Muscle of arm (tissue), 14 donors: ENCODE measurements at places on chromosomes 5 and 9. TPM values are rescaled to one million over a fixed set of nuclear protein-coding genes. Genes with fewer than 3 reads are reported as not detected.

The OGN gene
- 528 TPM for polyA plus RNA-seq

The CDKN2A gene
- not detected for polyA plus RNA-seq

The CYLC2 gene
- polyA plus RNA-seq: not detected

The PCDHAC1 gene
- 0.18 TPM for polyA plus RNA-seq

The SPACA9 gene
- 3.1 TPM for polyA plus RNA-seq

The SPATA6L gene
- 2.5 TPM for polyA plus RNA-seq

The NUP188 gene
- polyA plus RNA-seq: 33.4 TPM

The SCGB3A1 gene
- 0.79 TPM for polyA plus RNA-seq

The ISL1 gene
- polyA plus RNA-seq: 0.17 TPM

DNA sequence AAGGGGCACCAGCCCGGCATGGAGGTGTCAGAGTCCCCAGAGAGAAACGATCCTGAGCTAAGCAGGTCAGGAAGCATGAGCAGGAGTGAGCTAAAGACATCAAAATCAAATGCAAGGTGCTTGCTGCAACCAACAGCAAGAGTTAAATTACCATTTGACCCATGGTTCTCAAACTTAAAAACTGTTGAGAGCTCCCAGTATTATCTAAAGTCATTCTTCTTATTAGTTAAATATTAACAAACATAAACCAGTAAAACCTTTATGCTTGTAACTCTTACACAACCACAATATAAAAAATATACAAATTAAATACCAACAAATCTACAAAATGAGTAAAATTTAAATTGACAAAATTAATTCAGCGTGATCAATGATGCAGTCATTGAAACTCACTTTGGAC is 51.5 kb downstream of the FANCC start:
- DNase-seq: no peak

DNA sequence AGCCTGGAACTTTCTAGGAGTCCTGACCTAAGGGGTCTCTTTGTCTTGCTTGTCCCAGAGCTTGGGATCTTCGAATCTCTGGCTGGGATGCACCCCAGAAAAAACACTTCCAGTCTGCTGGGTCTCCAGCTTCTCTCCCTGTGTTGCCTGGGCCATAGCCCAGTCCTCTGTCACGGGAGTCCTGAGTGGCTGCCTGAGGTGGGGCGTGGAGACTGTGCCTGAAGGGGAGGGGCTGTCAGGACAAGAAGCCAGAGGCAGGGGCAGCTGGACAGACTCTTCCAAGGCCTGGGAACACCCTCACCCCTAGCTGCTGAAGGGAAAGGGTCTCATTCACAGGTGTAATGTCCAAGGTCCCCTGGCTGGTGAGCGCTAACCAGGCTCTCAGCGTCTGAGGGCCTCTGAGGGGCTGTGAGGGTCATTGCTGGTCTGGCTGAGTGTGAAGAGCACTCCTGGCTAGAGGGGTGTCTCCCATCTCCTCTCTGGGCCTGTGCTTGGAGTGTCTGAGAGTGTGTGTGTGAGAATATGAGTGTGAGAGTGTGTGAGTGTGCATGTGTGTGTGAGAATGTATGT is 20.4 kb upstream of the COL27A1 start:
- no peak for DNase-seq

DNA sequence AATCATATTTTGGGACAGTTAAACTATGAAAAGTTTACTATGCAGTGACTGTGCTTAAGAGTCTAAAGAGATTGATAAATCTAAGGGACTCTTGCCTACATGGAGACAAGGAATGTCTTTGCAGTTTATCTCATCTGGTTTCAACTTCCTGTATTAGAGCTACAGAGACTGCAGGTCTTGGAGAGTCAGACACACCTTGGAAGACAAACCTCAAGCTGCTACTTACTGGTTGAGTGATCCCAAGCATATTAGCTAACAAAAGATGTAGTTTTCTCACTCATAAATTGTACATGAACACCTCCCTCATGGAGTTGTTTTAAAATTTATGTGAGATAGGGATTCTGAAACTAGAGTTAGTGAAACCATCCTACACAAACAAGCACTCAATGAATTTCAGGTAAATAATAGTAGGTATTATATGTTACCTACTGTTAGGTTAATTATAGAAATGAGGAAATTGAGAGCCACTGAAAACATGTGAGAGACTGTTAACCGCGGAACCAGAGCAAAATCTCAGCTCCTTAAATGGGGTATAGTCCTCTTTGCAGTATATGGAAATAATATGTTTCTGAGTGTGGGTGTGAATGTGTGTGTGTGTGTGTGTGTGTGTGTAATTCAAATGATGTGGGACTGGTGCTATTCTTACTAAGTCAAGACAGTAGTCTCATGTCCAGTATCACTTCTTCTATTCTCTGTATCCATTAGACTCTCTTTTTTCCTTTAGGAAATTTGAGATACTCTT is 752.1 kb downstream of the DTWD2 start:
- no peak for DNase-seq

- DNase-seq: no peak
Measured at GRCh38 chr5:103371046-103371607, 112.6 kb downstream of the MACIR start.

DNA sequence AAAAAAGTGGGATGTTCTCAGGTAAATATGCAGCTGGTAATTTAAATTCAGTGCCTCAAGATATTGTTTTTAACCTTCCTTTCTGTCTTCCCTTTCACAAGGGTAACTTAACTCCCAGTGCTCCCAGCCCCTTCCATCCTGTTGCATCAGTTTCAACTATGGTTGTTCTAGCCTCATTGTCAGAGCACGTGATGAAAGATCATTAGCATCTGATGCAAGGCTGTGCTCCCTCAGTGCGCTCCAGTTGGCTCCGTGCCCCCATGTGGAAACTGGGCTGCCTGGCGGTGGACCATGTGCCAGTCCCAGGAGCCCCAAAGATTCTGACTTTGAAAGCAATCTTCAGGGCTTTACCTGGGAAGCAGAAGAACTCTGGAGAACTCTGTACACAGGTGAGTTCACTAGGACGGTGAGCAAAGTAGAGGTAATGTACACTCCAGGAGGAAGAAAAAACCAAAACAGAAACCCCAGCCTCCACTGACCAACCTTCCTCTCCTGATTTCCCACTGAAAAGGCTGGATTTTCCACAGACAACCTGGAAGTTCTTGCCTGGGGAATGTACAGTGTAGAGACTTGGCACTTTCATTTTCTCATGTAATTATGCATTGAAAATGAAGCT is 96.9 kb downstream of the SLC1A3 start:
- no peak for DNase-seq

GRCh38 chr9:83144492-83144891 is 81.5 kb upstream of the RASEF start:
- DNase-seq: no peak

- DNase-seq: no peak
Measured at GRCh38 chr5:96004087-96004486, 42.4 kb upstream of the ELL2 start.

DNA sequence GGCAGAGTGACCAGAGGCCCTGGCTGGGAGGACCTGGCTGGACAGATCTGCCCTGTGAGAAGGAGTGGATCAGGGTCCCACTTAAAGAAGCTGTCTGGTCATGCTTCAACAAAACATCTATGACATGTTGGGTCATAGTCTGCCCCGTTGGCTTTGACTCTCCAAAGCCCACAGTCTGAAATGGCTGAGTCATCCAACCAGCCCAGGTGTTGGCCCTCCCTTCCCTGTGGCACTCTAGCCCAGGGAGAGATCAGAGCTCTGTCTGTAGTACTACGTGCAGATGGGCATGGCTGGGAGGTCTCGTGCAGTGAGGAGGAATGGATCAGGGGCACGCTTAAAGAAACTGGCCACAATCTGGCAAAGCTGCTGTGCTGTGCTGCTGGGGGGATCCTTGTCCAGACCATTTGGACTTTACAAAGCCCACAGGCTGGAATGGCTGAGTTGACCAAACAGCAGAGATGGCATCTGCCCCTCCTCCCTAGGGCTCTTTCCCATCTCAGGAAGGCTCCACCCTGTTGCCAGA is 206.1 kb downstream of the TUSC1 start:
- no peak for DNase-seq

DNA sequence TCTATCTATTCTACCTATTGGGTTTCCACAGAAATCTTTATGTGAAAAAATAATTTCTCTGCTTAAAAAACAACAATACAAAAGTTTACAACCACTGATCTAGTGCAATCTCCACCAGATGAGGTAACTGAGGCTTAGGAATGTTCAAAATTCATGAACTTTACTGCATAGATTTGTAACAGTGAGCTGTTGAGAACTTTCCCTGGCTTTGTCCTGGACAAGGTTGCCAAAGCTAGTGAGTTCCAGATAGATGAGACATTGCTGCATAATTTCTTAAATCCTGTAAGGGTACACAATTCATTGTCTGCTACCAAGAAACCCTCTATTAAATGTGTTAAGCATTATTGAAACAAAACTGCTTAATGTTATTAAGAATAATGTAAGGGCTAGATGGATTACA is 102.7 kb downstream of the OSMR start:
- DNase-seq: no peak

- no peak for DNase-seq
Measured at GRCh38 chr5:160843240-160843639, 8.8 kb downstream of the ATP10B start.

DNA sequence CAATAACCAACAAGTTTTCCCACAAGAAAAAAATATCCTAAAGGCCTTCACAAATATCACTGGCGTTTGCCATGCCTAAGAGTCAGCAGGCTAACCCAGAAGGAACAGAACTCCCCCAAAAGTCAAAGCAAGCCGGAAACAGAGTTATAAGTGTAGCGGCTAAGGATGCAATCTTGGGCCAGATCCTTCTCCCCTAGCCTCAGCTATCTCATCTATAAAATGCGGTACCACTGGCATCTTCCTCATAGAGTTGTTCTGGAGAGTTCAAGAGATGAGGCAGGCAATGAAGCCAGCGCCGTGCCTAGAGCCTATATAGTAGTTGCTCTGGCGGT is 632 bp downstream of the DPM2 start:
- DNase-seq: no peak

DNA sequence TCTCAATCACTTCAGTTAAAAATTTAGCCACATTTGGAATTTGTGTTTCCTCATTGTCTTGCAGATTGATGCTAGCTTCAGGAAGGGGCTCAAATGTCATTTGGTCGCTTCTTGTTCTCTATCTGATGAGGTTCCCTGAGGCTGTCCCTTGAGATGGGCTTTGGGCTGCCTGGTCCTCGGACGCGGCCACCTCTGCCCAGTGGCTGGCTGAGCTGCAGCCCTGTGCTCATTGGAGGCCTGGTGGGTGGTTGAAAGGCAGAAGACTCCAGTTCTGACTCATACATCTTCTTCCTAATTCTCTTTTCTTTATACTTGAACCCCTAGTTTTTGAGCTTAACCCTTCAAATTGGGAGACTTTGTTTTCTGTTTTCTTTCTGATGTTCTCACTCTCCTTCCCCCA is 78.8 kb upstream of the NTRK2 start:
- no peak for DNase-seq

- DNase-seq: peak; percentile 95
Measured at GRCh38 chr5:150589862-150590601, 50.4 kb upstream of the SYNPO start.

GRCh38 chr5:87339986-87340385 is 72.3 kb downstream of the RASA1 start:
- no peak for DNase-seq

DNA sequence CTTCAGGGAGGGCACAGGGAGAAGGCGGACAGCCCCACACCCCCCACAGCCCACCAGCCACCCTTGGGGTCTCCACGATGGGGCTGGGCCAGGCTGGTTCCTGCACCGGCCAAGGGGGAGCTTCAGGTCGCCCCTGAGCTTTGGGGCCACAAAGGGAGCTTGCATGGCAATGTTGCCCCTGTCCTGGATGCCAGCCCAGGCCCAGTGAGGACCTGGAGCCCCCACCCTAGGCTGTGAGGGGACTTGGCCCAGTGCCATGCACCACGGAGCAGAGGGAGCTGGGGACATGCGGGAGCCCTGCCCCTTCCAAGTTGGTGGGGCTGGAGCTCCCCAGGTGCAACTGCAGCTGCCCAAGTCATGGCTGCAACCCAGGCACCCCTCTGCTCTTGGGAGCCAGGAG is 18.4 kb downstream of the TMEM38B start:
- no peak for DNase-seq

- no peak for DNase-seq
Measured at GRCh38 chr5:170355601-170356098, 33.5 kb downstream of the KCNMB1 start.

- DNase-seq: no peak
Measured at GRCh38 chr9:7234144-7234543, 476.4 kb downstream of the KDM4C start.

DNA sequence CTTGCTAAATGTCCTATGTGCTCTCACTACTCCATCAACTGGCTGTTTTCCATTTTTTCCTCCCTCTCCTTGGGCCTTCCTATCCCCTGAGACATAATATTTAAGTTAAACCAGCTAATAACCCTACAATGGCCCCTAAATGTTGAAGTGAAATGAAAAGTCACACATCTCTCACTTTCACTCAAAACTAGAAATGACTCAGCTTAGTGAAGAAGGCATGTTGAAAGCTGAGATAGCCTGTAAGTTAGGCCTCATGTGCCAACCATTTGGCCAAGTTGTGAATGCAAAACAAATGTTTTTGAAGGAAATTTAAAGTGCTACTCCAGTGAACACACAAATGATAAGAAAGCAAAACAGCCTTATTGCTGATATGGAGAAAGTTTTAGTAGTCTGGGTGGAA is 48.8 kb upstream of the CDH10 start:
- DNase-seq: no peak

DNA sequence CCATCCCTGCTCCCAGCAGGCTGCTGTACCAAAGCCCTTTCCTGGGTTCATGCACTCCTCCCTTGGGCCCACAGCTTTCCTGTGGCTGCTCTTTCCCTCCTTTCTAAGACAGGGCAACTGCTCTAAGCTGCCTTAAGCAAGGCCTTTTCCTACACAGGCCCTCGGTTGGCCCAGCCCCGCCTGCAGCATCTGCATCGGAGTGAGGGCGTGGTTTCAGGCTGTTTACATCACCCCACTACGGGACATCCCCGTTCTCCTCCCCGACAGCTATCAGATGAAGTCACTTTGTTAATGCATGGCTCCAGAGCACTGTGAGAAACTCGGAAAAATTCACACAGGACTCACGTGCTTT is 3.4 kb downstream of the DPH7 start:
- DNase-seq: no peak

DNA sequence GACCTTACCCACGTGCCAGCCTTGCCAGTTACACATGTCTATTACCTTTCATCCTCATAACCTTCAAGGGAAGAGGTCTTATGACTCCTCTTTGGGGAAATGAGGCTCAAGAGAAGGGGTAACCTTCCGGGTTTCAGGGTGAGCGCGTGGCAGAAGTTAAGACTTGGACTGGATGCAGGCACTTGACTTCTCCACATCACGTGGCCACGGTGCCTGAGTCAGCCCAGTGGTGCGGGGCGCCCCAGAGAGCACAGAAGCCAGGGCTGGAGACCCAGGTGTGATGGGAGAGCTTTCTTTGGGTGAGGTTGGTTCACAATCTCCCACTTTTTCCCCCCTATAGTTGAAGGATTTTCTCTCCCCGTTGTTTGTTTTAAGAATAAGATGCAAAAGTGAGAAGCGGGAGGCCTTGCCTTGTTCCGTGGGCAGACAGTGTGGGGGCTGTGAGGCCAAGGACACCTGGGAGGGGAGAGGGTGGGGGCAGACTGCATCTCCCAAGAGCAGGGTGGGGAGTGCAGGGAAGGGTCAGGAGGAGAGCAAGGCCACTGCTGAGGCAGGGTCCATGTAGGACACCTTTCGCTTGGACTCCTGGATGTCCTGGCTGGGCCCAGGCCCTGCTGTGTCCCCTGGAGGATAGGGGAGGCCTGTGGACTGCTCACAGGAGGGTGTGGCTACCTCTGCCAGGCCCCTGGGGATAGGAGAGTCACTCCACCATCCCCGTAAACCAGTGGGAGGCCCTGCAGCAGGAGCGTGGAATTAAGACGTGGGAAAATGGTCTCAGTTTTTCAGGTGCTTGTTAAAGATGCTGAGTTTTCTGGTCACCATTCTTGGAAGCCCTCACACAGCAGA is 90.0 kb upstream of the CTSL start:
- no peak for DNase-seq
